ENCODE measurements at places on chromosomes 16 and 17. TPM values are rescaled to one million over a fixed set of nuclear protein-coding genes. Genes with fewer than 3 reads are reported as not detected.

Gene ASPHD1
- not detected for polyA plus RNA-seq

Gene TPPP3
- polyA plus RNA-seq = not detected

Gene RHBDL3
- polyA plus RNA-seq = not detected

DNA sequence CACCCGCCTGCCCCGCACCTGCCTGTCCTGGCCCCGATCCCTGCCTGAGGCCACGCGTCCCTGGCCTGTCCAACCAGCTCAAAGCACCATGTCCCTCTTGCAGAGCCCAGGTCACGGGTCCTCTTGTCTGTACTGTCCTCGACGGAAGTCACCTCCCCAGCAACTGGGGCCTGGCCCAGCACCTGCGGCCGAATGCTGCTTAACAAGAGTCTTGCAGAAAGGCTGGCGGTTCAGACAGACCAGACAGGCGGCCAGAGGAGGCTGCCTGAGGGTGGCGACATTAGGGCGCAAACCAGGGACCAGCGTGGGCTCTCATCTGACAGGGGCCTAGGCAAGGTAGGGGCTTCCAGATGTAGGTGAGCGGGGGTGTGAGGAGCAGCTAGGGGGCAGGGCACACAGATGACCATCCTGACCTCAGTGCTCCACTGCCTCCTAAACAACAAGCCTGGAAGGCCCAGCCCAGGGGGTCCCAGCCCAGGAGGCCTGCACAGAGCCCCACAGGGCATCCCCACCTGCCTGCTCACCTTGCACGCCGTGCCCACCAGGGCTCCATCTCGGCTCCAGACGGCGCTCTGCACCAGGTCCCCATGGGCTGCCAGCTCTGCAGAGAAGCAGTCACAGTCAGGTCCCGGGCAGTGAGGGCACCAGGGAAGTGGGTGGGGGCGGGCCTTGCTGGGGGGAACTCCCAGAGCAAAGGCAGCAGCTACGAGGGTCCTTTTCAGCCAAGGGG lies 11.3 kb downstream of the CORO7 start:
- H3K4me3 ChIP-seq = no peak overlapping the region
- H3K27ac ChIP-seq = no peak overlapping the region
- DNase-seq = no peak
- H3K27me3 ChIP-seq = no peaks in the 10 kb centered on the region
- peaks cover 35% of the 10 kb centered on the region for H3K36me3 ChIP-seq

DNA sequence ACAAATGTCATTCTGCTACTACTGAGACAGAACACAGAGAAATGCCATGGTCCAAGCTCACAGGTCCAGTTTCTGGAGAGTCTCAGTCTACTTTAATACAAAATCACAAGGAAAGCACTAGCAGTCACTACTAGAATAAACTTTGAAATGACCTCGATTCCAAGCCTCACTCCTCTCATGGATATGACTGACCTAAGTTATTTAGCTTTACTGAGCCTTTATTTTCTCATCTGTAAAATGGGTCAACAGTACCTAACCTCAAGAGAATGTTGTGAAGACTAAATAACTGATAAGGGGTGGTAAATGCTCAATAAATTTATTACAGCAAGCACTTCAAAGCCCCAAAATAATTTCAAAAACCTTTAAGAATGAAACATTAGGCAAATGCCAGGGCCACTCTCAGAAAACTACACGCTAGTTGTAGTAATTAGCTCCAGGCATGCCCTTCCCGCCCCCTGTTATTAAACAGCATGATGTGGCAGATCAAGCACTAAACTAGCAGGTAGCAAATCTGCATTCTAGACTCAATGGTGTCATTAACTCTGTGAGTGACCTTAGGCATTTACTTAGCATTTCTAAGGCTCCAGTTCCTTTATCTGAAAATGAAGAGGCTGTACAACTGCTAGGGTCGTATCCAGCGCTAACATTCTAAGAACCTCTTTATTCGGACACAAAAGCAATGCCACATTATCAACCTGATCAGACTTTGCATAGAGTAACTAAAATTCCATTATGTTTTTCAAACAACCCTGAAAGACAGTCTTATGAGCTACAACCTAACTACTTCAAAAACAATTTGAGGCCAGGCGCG lies 8.4 kb downstream of the GSPT1 start:
- no peak overlapping the region for H3K4me3 ChIP-seq
- peaks cover 16% of the 10 kb centered on the region for H3K4me1 ChIP-seq
- DNase-seq = no peak
- H3K27ac ChIP-seq = no peak overlapping the region

DNA sequence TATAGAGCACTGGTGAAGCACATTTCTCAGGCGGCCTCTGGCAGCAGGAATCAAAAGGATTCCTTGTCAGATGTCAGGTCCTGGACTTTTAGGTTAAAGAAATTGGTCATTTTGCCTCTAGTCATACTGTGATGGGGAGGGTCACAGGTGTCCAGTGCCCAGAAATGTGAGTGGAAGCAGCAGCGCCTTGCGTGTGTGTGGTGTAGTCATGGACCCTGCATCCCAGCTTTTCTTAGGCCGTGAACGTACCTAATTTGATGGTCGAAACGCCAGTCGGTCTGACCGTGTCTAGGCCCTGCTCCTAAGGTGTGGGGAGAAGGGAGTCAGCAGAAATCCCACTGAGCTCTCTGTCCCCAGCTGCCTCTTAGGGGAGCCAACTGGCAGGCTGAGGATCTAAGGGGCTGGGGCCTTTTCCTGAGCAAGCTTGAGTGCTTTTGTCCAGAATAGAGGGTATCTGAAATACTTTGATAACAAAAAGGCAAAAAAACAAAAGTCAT lies 32.0 kb downstream of the POLR3E start:
- H3K27me3 ChIP-seq = no peaks in the 10 kb centered on the region
- no peak overlapping the region for H3K27ac ChIP-seq
- DNase-seq = no peak
- H3K4me3 ChIP-seq = no peak overlapping the region
- peaks cover 29% of the 10 kb centered on the region for H3K36me3 ChIP-seq
- no peaks in the 10 kb centered on the region for H3K4me1 ChIP-seq

GRCh38 chr16:4576008-4576407 lies 19.9 kb downstream of the C16orf96 start:
- no peaks in the 10 kb centered on the region for H3K36me3 ChIP-seq
- no peak for DNase-seq
- H3K4me3 ChIP-seq = no peak overlapping the region
- H3K27ac ChIP-seq = no peak overlapping the region
- H3K27me3 ChIP-seq = no peaks in the 10 kb centered on the region
- H3K4me1 ChIP-seq = no peaks in the 10 kb centered on the region

GRCh38 chr16:20870122-20870820 lies 29.9 kb downstream of the DCUN1D3 start:
- H3K27ac ChIP-seq = no peak overlapping the region
- no peak overlapping the region for H3K4me3 ChIP-seq
- no peaks in the 10 kb centered on the region for H3K27me3 ChIP-seq
- H3K36me3 ChIP-seq = no peaks in the 10 kb centered on the region
- H3K4me1 ChIP-seq = peaks cover 49% of the 10 kb centered on the region

- H3K36me3 ChIP-seq = no peaks in the 10 kb centered on the region
- no peak overlapping the region for H3K27ac ChIP-seq
- no peaks in the 10 kb centered on the region for H3K27me3 ChIP-seq
Observed at GRCh38 chr17:21167303-21167702, 40.5 kb downstream of the DHRS7B start.

DNA sequence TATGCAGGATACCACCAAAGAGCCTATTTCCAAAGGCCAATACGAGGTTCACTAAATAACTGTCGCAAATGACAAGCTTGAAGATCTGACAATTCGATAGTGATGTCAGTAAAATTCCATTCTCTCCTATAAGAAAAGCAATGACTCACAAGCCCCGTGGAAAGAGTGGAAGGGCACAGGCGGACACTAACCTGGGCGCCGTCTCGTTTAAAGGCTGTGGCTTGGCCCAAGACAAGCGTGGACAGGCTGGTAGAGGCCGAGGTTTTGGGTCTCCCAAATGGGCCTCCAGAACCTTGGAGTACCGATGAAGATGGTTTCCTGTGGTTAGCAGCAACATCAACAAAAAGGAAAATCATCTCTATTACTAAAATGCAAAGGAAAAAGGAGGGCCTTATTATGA lies 16.5 kb upstream of the SLC38A8 start:
- DNase-seq = no peak
- no peak overlapping the region for H3K27ac ChIP-seq
- H3K36me3 ChIP-seq = peaks cover 33% of the 10 kb centered on the region

DNA sequence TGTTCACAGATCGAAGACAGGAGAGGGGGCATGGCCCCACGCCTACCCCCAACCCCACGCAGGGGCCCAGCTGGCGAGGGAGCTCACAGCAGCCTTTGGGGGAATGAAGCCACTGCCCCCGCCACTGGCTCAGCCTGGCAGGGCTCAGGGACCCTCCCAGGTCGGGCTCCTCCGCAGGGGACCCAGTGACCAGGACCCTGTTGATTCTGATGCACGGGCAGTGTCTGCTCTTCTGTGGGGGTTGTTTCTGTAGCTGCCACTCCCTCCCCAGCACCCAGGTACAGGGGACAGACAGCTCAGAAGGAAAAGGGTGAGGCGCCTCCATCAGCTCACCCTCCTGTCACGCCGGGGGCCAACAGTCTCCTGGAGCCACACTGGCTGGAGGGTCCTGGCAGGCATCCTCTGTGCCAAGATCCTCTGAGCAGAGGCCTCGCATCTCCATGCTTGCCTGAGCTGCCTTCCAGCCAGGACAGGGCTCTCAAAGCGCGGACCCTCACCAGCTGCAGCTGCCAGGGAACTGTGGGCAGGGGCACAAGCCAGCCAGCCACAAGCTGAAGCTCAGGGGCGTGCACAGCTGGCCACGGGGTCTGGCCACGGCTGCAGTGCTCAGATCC lies 49.1 kb downstream of the ZNF778 start:
- H3K27me3 ChIP-seq = no peaks in the 10 kb centered on the region
- no peak for DNase-seq
- H3K4me3 ChIP-seq = no peak overlapping the region
- H3K27ac ChIP-seq = no peak overlapping the region
- H3K36me3 ChIP-seq = peaks cover 20% of the 10 kb centered on the region

GRCh38 chr16:57106767-57107166 lies 14.4 kb downstream of the CPNE2 start:
- no peak for DNase-seq
- H3K4me1 ChIP-seq = peaks cover 12% of the 10 kb centered on the region
- no peaks in the 10 kb centered on the region for H3K27me3 ChIP-seq
- no peak overlapping the region for H3K4me3 ChIP-seq
- no peak overlapping the region for H3K27ac ChIP-seq
- H3K36me3 ChIP-seq = no peaks in the 10 kb centered on the region

DNA sequence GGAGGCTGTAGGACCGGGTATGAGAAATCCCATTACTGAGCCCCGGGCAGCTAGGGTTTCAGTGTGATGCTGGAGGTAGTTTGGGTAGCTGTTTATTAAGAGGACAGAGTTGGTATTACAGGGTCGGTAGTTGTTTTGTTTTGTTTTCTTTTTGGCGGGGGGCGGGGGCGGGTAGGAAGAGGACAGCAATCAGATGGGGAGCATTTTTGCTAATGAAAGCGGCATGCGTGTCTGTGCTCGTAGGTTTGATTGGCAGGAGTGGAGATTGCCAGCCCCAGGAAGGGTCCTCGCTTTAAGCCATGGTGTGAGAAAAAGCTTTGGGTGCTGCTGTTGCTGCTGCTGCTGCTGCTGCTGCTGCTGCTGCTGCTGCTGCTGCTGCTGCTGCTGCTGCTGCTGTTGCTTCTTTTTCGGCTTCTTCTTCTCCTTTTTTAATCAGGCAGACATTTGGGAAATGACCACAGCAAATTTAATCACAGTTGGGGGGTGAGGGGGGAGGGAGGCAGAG lies 498.5 kb upstream of the ZFHX3 start:
- H3K27ac ChIP-seq = no peak overlapping the region
- H3K27me3 ChIP-seq = peaks cover 5% of the 10 kb centered on the region
- no peak for DNase-seq
- H3K4me3 ChIP-seq = no peak overlapping the region
- no peaks in the 10 kb centered on the region for H3K4me1 ChIP-seq
- no peaks in the 10 kb centered on the region for H3K36me3 ChIP-seq

GRCh38 chr16:34050787-34051320 lies 591.4 kb downstream of the TP53TG3F start:
- H3K27ac ChIP-seq = no peak overlapping the region
- no peaks in the 10 kb centered on the region for H3K27me3 ChIP-seq
- DNase-seq = no peak
- H3K4me1 ChIP-seq = no peaks in the 10 kb centered on the region
- no peak overlapping the region for H3K4me3 ChIP-seq

- no peaks in the 10 kb centered on the region for H3K27me3 ChIP-seq
- no peaks in the 10 kb centered on the region for H3K4me1 ChIP-seq
- no peaks in the 10 kb centered on the region for H3K36me3 ChIP-seq
Observed at GRCh38 chr16:69013991-69014390, 91.5 kb upstream of the HAS3 start.

All from GM12878 (cell line).